ENCODE measurements at places on chromosomes 1 and 21.

DNA sequence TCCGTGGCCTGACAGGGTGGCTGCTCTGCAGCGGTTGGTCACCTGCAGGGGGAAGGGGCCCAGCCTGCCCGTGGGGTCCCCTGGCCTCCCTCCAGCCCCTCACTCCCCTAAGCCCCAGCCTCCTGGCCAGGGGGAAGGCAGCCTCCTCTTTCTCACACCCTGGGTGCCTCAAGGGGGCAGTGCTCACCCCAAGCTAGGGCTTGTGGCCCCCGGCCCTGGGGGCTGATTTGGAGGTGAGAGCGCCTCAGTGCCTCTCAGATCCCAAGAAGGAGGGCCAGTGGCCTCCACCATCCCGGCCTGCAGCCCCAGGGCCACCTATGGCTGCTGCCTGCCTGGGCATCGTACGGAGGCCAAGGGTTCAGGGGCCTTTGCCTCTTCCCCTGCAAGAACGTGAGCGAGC, 66.4 kb upstream of the TTC34 start:
- no peak for DNase-seq

- no peak for DNase-seq
Measured at GRCh38 chr1:205261946-205262691, 34.4 kb downstream of the TMCC2 start.

DNA sequence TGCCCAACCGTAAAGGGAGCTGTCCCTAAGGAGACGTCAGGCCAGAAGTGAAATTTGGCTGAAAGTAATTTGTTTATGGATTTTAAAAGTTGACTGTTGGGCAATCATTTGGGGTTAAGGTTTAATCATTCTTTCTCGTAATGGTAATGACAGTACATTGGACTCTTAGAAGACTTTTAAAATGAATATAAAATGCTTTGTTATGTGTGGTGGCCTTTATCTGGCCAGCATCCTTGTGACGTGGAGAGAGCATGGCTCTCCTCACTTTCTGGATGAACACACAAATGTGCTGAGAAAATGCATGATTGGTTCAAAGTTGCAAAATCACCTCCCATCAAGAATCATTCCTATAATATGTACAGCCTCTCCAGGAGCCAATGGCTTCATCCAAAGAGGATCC, 160.2 kb downstream of the DHRS3 start:
- no peak for DNase-seq

DNA sequence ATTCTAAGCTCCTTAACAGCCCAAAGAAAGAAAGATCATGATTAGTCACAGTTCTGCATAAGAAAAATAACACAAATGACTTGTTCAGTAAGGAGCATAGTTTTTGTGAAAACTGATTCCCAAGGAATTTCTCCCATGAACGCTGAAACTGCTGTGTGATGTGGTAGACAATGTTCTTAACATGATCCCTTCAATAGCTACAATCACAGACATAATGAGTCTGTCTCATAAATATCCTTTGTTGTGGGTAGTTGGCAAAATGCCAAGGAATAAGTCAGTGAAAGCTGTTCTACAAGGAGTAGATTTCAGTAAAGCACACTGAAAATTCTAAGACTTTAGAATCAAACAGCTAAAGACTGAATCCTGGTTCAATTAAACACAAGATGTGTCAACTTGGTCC, 404.8 kb downstream of the HLX start:
- no peak for DNase-seq

- DNase-seq = no peak
Measured at GRCh38 chr1:180312926-180313325, 82.9 kb downstream of the LHX4 start.

DNA sequence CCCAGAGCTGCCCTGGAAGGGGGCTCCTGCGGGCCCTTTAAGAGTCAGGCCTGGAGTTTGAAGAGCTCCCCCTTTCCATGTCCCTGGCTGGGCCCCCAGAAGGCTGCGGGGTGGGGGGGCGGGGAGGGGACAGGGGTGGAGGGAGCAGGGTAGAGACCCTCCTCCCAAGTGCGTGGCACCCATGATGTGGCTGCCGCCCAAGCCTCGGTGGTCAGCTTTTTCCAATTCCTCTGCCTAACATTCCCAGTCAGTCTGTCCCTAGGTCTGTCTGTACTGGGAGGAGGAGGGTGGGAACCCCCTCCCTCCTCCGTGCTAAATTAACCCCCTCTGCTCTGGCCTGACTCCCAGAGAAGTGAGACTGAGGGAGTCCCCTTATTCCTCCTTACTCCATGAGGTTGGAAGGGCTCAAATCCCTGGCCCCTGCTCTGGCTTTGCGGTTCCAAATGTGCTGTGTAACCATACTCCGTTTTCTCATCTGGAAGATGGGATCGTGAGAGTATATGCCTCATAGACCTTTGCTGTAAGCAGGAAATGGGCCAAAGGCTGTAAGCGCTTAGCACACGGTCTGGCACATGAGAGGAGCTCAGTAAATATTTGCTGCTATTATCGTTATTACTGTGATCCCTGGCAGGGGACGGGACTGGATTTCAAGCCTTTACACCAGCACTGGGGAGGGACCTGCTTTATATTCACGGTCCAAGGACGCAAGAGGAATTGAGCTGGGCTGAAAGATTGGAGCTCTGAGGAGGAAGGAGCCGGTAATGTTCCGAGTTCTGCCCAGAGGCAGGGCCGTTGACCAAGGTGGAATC, 658 bp upstream of the COL16A1 start:
- DNase-seq = no peak

DNA sequence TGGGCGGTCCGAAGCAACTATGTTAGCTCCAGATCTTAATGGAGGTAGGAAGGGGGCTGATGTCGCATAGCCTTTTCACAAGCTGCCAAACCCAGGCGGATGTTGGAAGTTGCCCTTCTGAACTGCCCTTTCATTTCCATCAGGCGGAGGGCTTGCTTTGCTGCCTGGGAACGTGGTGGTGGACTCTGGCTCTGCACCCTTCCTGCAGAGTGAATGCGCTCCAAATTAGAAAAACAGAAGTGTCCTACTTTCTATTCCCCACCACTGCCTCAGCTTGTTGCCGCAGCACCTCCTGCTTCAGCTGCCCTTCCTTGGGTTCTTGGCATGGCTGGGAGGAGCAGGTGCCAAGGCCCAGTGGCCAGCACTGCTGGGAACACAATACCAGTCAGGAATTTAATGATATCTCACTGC, 60.6 kb downstream of the AK4 start:
- DNase-seq = no peak

DNA sequence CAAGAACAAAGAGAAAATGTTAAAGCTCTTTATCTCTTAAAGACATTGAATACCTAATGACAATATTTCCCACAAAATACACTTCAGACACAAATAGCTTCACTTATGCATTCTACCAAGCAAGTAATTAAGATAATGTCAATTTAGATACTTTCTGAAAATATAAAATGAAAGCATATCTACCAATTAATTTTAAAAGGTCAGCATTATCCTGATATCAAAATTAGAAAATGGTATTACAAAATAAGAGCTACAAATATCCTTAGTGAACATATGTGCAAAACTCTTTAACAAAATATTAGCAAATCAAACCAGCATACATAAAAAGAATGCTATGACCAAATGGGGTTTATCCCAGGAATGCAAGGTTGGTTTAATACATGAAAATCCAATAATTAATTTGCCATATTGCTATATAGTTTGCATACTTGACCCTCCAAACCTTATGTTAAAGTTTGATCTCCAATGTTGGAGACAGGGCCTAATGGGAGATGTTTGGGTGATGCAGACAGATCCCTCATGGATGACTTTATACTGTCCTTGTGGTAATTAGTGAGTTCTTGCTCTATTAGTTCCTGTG, 4.2 kb upstream of the KIFAP3 start:
- no peak for DNase-seq

GRCh38 chr1:20429296-20429695, 56.7 kb downstream of the CAMK2N1 start:
- DNase-seq = no peak

DNA sequence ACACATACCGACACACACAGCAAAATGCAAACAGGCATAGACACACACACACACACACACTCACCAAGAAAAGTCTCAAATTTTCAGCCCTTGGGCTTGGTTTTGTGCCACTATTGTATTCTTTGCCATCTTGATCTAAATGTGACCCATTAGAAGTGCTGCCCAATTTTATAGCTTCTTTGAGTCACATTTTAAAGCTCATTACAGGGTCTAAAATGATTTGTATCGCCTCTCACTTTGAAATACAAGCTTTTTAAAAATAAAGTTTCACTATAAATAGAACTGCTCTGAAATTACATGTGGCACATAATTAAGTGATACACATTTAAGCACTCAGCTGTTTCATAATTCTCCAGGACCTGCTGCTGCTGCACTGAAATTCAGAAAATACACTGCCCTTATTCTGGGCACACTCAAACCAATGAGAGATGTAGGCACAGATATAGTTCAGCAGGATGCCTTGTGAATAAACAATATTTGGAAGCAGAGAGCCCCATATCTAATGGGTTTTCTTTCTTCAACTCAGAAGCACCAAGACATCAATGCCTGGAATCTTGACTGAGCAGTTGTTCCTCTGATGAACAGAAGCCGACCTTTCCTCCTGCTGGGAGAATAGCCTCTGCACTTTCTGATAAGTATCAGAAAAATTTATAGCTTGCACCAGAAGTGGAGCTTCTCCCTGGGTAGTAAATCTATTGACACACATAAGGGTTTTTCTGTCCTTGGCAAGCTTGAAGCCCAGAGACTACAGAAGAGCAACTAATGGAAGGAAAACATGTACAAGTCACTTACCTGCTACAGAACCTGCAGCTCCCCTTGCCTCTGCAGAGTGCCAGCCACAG, 37.0 kb upstream of the PLPPR4 start:
- no peak for DNase-seq

DNA sequence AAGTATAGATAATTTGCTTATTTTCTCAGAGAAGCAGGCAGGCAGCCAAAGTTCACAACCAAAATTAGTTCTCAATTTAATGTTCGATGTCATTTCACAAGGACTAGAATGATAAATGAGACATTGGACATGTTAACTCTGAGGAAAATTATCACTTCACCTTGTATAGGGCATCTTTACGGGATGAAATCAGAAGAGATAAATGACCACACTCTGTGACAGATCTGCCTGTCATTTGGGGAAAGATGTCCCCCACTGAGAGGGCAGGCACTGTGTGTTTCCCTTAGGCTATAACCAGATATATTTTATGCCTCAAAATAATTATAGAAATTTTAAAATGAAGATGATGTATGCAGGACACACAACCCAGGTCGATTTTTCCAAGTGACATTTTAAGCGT, 642.9 kb downstream of the BRINP3 start:
- no peak for DNase-seq

GRCh38 chr1:58900396-58900795, 116.5 kb upstream of the JUN start:
- DNase-seq = no peak

- no peak for DNase-seq
Measured at GRCh38 chr21:28127175-28127785, 865.4 kb downstream of the LTN1 start.

- no peak for DNase-seq
Measured at GRCh38 chr21:27269644-27270043, 302.8 kb upstream of the ADAMTS5 start.

GRCh38 chr1:111249960-111250359, 22.4 kb downstream of the CHI3L2 start:
- no peak for DNase-seq

GRCh38 chr1:45381243-45381642, 41.0 kb upstream of the MUTYH start:
- DNase-seq = no peak

- no peak for DNase-seq
Measured at GRCh38 chr1:112297536-112297935, 98.5 kb upstream of the CTTNBP2NL start.

DNA sequence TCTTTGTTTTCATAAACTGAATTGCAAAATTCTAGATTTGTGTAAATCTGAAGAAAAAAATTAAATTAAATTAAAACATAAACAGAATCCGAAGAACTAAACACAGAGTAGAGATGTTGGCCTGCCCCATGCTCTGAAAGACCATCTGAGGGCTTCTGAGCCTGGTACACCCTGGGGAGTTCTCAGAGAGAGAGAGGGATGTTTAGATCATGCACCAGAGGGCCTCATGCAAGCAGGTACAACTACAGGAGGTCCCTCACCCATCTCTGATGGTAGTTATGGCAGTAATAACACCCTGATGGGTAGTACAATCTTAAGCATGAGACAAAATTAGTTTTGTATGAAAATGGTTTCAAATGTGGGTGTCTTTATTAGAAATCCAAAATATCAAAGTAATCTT, 127.7 kb downstream of the TGFB2 start:
- no peak for DNase-seq

DNA sequence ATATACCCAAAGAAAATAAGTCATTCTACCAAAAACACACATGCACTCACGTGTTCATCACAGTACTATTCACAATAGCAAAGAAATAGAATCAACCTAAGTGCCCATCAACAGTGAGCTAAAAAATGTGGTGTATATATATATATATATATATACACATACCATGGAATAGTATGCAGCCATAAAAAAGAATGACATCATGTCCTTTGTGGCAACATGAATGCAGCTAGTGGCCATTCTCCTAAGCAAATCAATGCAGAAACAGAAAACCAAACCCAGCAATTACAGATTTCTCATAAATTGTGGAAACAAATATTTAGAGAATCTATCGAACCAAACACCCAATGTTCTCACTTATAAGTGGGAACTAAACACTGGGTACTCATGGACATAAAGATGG, 585.7 kb downstream of the SMYD3 start:
- no peak for DNase-seq

GRCh38 chr1:20899154-20899972, 112.3 kb upstream of the HP1BP3 start:
- no peak for DNase-seq

GRCh38 chr21:26964170-26964778, 2.6 kb downstream of the ADAMTS5 start:
- no peak for DNase-seq

DNA sequence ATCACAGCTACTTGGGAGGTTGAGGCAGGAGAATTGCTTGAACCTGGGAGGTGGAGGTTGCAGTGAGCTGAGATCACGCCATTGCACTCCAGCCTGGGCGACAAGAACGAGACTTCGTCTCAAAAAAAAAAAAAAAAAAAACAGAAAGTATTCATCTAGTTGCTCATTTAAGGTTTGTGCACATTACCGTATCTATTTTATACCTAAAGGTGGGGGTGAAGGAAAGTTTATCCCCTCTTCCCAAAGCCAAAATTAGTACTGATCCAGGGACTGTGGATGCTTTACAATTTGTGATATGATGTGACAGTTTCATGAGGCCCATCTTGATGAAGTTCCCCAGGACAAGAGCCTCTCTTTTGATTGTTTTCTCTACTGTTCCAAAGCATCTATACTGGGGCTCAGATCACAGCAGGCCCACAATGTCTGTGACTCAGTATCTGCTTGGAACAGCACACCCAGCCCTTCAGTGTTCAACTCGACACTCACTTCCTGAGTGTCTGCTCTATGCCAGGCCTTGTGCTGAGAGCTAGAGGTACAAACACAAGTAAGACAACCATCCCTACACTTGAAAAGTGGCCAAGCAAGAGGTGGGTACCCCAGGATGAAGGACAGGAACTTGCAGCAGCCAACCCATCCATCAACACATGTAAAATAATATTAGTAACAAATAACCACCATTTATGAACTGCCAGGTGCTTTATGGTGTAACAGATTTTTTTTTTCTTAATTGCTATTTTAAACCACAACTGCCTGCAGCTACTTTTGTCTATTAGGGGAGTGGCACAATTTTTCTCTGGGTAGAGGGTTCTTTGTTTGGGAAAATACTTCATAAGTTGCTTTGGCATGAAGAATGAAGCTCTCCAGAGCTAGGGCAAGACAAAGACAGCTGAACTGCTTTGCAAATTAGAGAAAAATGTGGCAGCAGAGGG, 29.0 kb upstream of the KHDRBS1 start:
- peak; percentile 49 for DNase-seq

GRCh38 chr1:87084244-87084836, 169.9 kb downstream of the HS2ST1 start:
- DNase-seq = no peak

- no peak for DNase-seq
Measured at GRCh38 chr1:104156738-104157137, 407.0 kb downstream of the AMY1C start.
